GM12878 (cell line): ENCODE measurements at places on chromosomes 11 and 22. TPM values are rescaled to one million over a fixed set of nuclear protein-coding genes. Genes with fewer than 3 reads are reported as not detected.

MMP7 gene
- 1.0 and 1.2 TPM in 2 replicates for total RNA-seq

DNA sequence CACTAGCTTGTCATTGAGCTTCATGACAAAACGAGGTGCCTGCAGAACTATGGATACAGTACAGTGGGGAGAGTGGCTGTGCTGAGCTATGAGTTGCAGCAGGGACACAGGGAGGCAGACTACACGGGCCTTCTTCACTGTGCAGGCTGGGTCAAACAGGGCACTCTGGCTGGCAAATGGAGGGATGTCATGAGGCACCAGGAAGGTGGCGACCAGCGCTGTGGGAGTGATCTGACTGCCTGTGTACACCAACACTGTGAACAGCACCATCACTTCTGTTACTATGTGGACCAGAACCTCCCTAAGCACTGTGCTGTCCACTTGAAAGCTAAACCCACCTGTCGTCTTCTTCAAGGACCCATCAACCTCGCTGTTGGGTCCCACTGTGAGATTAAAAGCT is 3.1 kb downstream of the PKDREJ start:
- DNase-seq = no peak

DNA sequence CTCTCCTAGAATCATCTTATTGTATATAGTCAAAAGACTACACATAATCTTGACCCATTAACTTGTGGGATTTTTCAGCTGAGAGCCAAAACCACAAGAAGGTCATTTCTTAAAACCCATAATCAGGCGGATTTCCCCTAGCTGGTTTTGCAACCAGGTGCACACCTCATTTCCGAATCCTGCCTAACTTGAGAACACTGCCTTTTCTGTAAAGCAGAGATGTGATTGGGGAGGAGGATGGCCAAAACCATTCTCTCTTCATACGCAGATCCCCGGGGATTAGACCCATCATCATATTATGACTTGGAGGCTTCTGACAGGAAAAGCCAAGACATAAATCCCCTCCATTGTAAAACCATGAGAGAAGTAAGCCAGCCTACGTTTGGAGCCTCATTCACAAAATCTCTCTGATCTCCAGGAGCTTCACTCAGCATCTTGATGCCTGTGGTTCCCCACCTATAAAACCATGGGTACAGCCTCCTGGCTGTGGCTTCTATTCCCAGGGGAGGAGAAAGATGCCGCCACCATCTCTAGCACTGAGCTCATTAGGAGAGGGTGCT is 191.3 kb downstream of the KIF18A start:
- DNase-seq = peak; percentile 89

DNA sequence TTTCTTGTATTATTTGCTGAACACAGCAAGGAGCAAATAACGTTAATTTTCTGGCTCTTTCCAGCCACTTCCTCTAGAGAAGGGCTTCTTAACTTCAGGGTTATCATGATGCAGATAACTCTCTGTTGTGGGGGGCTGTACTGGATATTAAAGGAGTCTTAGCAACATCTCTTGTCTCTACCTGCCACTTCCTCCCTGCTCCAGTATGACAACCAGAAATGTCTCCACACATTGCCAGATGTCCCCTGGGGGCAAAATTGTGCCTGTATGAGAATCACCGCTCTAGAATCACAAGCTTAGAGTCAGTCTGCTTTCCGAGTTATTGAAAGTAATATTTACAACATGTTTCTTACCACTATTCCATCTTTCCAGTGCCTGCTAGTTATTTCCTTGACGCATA is 6.8 kb downstream of the JRKL start:
- no peak for DNase-seq

CARNS1 gene
- 0.10 and 0.19 TPM in 2 replicates for total RNA-seq

GRCh38 chr22:29351042-29351441 is 35.5 kb upstream of the RASL10A start:
- no peak for DNase-seq

- DNase-seq = peak; percentile 60
Observed at GRCh38 chr11:126419801-126420697, 64.6 kb downstream of the ST3GAL4 start.

GGTLC3 gene
- total RNA-seq = not detected in 2 replicates

DNA sequence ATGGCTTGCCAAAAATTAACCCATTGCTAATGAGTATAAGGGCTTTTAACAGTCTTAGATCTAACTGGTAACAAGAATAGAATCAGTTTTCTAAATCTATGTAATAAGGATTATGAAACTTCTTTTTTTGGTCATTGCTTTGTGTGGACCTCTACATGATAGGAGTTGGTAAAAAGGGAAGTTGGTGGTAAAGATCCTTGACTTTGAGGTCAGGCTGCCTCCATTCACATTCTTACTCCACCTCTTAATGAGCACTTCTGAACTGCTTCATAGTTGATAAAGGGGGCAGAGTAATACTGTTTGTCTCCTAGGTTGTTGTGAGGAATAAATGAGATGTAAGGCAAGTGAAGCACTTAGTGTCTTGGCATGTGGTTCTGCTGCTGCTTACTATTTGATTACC is 10.6 kb downstream of the EIF3M start:
- DNase-seq = no peak

DNA sequence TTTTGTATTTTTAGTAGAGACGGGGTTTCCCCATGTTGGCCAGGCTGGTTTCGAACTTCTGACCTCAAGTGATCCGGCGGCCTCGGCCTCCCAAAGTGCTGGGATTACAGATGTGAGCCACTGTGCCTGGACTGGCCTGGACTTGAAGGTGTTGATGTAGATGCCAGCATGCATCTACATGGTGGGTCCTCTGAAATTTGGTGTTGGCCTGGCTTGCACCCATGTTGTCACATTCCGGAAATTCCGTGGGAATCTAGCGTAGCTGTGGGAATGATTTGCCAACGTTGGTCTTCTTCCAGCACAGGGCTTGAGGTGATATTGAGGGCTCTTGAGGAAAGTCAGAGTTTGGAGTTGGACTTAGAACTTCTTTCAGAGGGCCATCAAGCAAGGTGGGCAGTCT is 6.5 kb downstream of the PACS1 start:
- no peak for DNase-seq

PRSS23 gene
- 0.13 and 0.21 TPM in 2 replicates for total RNA-seq

ENDOD1 gene
- 14.2 and 14.9 TPM in 2 replicates for total RNA-seq

DSCAML1 gene
- total RNA-seq = 0.13 TPM in 2 replicates

RNF141 gene
- total RNA-seq = 12.5 and 13.8 TPM in 2 replicates

DNA sequence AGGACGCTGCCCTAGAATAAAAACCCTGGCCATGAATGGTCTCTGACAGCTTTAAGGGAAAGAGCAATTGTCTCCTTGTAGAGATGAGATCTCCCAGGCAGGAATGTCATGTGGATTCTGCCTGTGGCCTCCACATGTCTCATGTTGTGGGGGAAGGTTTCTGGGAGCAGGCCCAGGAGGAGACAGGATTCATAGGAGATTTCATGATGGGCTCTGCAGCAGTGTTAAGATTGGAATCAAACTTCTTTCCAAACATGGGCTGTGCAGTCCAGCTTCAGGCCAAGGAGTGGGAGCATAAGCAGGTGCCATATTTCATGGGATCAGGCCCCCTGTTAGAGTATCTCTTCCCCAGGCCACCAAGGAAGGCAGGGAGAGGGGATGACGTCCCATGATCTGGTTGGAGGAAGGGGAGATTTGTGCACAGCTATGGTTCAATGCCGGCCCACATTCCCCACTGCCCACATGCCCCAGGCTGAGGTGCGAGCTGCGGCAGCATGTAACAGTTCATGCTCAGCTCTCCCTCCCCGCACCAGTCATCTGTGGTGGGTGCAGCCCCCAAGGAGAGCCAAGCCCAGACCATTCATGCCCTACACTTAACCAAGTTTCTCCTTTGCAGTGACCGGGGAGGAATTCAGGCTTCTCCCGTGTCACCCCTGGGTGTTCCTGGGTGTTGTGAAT is 42.5 kb downstream of the LMO1 start:
- no peak for DNase-seq

DNA sequence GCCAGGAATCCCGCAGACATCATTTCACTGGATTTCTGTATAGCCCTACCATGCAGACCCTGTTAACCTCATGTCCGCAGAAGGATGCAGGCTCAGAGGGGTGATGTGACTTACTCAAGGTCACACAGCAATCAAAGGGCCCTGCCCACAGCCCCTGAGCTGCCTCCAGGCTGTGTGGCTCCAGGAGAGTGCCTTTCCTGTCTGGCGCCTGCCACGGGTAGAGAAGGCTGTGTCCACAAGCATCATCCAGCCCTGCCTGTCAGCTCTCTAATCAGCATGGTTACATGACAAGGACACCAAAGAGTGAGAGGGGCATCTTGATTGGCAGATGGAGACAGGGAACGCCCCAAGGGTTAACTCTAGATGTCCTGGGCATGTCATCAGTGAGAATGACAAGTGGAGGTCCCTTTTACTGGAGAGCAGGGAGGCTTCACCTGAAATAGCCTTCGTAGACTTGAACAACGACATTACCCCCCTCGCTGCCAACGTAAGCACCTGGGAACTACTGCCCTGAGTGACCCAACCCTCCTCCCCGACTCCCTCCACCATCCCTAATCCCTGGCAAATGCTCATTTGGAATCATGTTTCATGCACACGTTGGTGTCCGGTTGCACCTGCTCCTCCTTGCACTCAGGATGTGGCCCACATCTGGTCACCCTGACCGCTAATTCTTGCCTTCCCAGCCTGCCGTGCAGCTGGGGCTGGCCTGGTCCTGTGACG is 6.9 kb downstream of the FGF19 start:
- no peak for DNase-seq

CHORDC1 gene
- 44.1 and 46.4 TPM in 2 replicates for total RNA-seq

- no peak for DNase-seq
Observed at GRCh38 chr11:122652495-122652894, 3.0 kb upstream of the UBASH3B start.

OR5T3 gene
- not detected in 2 replicates for total RNA-seq

- DNase-seq = no peak
Observed at GRCh38 chr11:103993507-103993906, 42.9 kb upstream of the DDI1 start.

GRCh38 chr11:93444617-93445073 is 98.5 kb downstream of the SMCO4 start:
- no peak for DNase-seq

HBG2 gene
- 4.5 and 8.3 TPM in 2 replicates for total RNA-seq

GRCh38 chr11:46277313-46277621 is 195 bp upstream of the CREB3L1 start:
- no peak for DNase-seq

DNA sequence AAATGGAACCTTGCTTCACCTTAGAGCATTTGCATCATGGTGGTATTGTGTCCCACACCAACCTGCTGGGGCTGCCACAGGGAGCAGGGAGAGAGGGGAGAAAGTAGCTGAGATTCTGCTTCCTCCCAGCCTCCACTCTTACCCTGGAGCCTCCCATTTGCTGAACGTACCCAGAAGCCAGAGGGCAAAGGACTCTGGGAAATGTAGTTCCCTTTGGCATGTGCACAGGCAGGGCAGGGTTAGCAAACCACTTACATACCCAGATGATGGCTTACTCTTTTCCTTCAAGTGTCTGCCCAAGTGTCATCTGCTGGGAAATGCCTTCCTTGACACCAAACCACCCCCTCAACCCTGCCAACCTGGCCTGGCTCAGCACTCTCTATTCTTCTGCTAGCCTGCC is 16.9 kb downstream of the SMIM38 start:
- no peak for DNase-seq

- DNase-seq = no peak
Observed at GRCh38 chr11:60785806-60786361, 751 bp downstream of the MS4A10 start.

GRCh38 chr11:78822931-78823423 is 248.3 kb upstream of the NARS2 start:
- no peak for DNase-seq

DNA sequence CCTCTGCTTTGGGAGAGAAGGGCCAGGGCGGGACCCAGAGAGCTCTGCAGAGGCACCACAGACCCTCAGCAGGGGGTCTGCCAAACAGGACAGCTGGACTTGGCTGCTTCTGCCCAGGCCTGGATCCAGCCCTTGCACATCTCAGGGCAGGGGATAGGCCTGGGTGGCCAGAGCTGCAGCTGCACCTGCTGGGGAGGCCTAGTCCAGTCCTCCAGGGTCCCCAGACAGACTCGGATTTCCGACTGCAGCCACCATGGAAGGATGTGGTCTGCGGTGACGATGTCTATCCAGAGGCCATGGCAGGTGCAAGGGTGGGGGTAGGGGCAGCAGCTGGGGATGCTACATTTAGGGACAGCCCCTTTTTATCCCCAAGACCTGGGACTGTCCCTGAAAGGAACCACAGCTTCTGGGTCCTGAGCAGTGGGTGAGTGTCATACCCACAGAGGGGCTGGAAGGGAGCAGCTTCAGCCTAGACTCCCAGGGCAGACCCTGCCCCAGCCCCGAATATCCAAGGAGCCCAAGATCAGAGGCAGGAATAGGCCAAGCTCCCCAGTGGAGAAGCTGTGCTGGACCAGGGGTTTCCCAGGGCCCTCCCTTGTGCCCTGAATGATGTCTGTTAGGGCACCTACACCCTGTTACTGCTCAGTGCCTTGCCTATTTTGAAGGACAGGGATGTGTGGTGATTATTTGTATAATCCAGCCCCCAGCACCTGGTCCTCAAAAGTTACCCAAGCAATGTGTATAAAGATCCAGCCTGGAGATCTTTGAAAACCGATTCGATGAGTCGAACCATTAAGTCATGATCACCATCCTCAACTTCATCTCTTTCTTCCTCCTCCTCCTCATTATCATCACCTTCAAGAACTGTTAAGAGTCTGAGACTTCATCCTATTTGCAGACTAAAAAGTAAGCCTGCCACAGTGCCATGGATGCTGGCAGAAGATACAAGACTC is 2.5 kb upstream of the IGLL5 start:
- DNase-seq = no peak

GRCh38 chr11:76686261-76687079 is 15.9 kb upstream of the LRRC32 start:
- no peak for DNase-seq

GRCh38 chr11:17922416-17922788 is 90.4 kb downstream of the SERGEF start:
- no peak for DNase-seq

GRCh38 chr11:60570970-60571369 is 55.8 kb downstream of the MS4A13 start:
- DNase-seq = peak; percentile 59

DNA sequence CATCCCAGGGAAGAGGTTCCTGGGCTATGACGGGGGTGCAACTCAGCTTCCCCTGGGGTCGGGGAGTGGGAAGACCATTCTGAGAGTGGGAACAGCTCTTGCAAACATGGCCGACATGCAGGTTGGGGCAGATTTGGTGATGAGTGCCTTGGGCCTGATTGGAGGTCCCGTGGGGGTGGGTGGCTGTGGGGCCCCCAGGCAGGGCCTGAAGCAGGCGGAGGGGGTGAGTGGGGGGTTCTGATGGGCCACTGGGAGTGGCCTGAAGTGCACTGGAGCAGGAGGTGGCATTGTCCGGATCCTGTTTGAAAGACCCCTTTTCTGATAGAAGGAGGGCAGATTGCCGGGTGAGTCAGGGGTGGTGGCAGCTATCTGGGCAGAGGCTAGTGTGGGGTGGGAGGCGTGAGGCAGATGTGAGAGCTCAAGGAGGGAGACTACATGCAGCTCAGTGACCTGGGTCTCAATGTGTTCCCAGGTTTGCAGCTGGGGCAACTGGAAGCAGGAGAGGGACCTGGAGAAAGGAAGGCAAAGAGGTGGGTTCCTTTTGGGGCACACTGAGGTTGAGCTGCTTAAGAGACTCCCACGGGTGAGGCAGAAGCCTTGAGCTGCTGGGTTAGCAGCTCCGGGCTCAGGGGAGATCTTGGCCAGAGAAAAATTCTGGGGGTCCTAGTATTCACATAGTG is 15.1 kb downstream of the MYEOV start:
- DNase-seq = no peak

CDC42EP1 gene
- 0.19 and 0.33 TPM in 2 replicates for total RNA-seq
